ENCODE measurements at places on chromosomes 4 and X. TPM values are rescaled to one million over a fixed set of nuclear protein-coding genes. Genes with fewer than 3 reads are reported as not detected.

DNA sequence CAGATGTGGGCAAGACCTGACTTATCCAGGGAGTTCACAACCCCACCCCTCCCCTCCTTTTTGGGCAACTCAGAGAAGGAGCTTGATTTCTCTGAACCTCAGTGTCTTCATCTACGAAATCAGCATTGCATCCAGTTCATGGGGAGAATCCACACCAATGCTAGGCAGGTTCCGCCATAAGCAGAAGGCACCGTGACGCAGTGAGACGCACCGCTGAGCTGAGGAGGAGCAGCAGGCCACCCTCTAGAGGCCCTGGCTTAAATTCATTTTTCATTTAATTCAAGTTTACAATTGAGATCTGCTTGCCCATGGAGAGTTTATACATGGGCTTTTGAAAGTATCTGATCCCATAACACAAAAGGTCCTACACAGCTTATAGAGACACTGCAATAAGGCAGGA is 55.7 kb downstream of the CPZ start:
- H3K36me3 ChIP-seq: no peaks in the 10 kb centered on the region
- H3K4me1 ChIP-seq: no peaks in the 10 kb centered on the region
- no peaks in the 10 kb centered on the region for H3K27me3 ChIP-seq
- H3K4me3 ChIP-seq: no peak overlapping the region

DNA sequence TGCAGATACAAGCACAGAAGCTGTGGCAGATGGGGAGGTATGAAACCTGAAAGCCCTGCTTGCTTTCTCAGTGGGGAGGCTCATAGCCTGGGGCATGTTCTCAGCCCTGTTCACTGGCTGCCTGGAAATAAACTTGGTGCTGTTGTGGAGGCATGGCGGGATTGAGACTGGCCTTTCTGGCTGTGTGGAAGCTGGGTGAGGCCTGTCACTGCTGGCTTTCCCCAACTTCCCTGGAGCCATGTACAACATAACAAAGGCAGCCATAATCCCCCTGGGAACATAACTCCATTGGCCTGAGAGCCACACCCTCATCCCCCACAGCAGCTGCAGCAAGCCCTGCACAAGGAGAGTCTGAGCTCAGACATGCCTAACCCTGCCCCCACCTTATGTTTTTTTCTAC is 237.7 kb upstream of the TLL1 start:
- H3K4me3 ChIP-seq: no peak overlapping the region
- no peaks in the 10 kb centered on the region for H3K27me3 ChIP-seq
- H3K4me1 ChIP-seq: peaks cover 8% of the 10 kb centered on the region
- no peak for DNase-seq
- H3K36me3 ChIP-seq: no peaks in the 10 kb centered on the region

DNA sequence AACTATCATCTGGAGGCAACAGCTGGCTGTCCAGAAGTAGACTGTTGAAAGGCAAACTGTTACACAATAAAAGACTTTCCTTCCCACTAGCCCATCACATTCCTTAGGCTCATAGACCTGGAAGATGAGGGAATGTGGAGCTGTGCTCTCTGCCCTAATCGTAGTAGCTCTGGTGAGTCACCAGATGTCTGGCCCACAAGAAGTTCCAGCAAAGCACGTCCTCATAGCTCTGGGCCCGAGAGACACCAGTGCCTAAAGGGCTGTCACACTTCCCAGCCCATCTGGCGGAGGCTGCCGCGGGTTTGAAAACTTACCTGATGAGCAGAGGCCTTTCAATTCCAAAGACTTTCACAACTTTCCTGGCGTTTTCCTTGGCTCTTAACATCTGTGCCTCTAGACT is 81.7 kb upstream of the STOX2 start:
- no peaks in the 10 kb centered on the region for H3K36me3 ChIP-seq
- H3K27me3 ChIP-seq: no peaks in the 10 kb centered on the region
- H3K4me1 ChIP-seq: no peaks in the 10 kb centered on the region
- no peak overlapping the region for H3K27ac ChIP-seq
- H3K4me3 ChIP-seq: no peak overlapping the region
- DNase-seq: peak; percentile 79

- H3K36me3 ChIP-seq: no peaks in the 10 kb centered on the region
- H3K4me3 ChIP-seq: no peak overlapping the region
Measured at GRCh38 chr4:19026281-19026680, 1004.7 kb upstream of the LCORL start.

DNA sequence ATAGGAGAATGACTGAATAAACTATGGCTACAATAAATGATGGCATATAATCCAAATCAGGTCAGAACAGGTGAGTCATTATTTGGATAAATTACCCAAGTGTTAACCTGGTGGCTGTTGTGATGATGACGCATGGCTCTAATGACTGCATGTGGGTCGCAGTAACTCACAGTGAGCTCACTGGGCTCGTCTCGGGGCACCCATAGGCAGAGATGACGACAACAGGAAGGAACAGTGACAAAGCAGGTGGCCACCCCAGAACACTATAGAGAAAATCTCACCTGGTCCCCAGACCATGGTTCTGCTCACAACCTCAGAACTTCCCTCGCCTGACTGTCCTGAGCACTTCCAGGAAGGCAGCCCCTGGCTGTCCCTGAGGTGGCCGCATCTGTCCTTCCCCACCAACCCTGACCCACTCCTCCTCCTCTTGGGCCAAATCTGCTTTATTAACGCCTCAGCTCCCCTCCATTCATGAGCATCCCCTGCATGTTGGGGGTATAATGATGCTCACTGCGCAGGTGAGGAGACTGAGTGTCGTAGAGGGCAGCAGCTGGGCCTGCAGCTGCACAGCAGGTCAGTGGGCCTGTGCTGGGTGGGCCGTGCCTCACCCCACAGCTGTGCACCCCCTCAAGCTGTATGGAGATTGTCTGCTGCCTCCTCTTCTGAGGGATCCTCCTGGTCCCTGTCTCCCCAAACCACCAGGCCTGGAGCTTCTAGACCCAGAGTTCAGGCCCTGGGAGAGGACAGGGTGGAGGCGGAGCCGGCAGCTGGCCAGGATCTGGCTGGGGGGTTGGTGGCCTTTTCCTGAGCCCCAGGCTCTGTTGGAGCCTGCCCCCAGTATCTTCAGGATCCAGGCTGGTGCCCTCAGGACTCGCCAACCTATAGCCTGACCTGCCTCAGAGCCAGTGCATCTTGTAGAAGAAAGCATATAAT is 30.9 kb upstream of the FAM156A start:
- H3K27me3 ChIP-seq: no peaks in the 10 kb centered on the region
- H3K4me1 ChIP-seq: no peaks in the 10 kb centered on the region
- peak overlapping the region; percentile 46 for H3K27ac ChIP-seq
- no peaks in the 10 kb centered on the region for H3K36me3 ChIP-seq
- peak; percentile 38 for DNase-seq

- H3K27ac ChIP-seq: no peak overlapping the region
- no peak for DNase-seq
- H3K4me1 ChIP-seq: no peaks in the 10 kb centered on the region
- H3K4me3 ChIP-seq: no peak overlapping the region
- H3K27me3 ChIP-seq: no peaks in the 10 kb centered on the region
Measured at GRCh38 chr4:153750197-153750817, 9.5 kb downstream of the RNF175 start.

- peaks cover 7% of the 10 kb centered on the region for H3K36me3 ChIP-seq
- no peaks in the 10 kb centered on the region for H3K27me3 ChIP-seq
- no peak overlapping the region for H3K27ac ChIP-seq
- H3K4me1 ChIP-seq: no peaks in the 10 kb centered on the region
Measured at GRCh38 chr4:145635117-145635516, 15.9 kb downstream of the MMAA start.

- no peak overlapping the region for H3K4me3 ChIP-seq
- H3K36me3 ChIP-seq: no peaks in the 10 kb centered on the region
- no peaks in the 10 kb centered on the region for H3K4me1 ChIP-seq
- no peak for DNase-seq
- no peaks in the 10 kb centered on the region for H3K27me3 ChIP-seq
Measured at GRCh38 chrX:94454606-94455005, 780.6 kb downstream of the FAM133A start.

DNA sequence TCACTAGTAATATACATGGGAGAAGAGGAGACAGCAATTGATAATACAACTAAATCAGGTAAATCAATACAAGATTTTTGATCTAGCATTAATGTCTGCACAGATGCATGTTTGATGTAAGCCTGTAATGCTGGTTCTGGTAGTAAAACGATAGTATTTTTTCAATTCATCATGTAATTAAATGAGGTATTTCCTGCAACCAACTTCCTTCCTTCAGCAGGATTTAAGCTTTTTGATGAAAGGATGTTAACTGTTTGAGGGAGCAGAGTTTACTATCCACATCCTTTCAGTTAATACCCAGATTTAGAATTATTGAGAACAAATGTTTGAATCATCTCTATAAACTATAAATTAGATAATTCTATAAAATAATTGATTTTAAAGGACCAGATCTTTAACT is 31.4 kb upstream of the NFKB1 start:
- H3K4me3 ChIP-seq: no peak overlapping the region
- DNase-seq: no peak
- H3K4me1 ChIP-seq: no peaks in the 10 kb centered on the region

- no peaks in the 10 kb centered on the region for H3K4me1 ChIP-seq
- H3K27ac ChIP-seq: no peak overlapping the region
Measured at GRCh38 chrX:50442426-50443116, 28.1 kb downstream of the DGKK start.

DNA sequence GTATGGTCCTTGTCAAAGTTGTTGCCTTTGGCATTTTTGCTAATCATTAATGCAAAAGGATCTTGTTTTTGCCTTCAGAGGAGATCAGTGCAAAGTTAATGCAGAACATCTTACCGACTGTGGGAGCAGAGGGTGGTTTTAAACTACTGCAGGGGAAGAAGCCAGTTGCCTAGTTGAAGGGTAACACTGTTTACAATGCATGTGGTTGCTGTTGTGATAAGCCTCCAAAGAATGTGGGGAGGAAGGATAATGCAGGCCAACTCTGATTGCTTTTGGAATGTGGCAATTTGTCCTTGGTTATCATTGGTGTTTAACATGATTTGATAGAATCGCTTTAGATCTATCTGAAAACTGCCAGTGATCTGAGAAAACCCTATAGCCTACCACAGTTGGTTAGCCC is 204.3 kb upstream of the TLL1 start:
- DNase-seq: no peak
- H3K36me3 ChIP-seq: no peaks in the 10 kb centered on the region

DNA sequence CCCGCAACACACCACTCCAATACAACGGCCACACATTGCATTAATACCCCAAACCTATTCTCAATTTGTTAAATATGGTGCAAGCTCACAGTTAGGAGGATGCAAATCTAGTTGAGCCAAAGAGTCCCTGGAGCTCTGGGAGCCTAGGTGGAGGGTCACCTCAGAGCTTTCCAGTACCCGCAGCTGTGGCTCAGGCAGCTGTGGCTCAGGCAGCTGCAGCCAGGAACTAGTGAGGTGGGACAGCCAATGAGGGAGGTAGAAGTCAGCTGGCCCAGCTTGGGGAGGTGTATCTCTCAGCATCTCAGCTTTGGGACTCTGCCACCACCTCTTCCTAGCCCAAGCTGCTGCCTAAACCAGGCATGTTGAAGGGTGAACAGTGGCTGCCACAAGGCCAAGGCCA is 36.7 kb upstream of the ARHGAP6 start:
- no peak overlapping the region for H3K27ac ChIP-seq
- no peaks in the 10 kb centered on the region for H3K36me3 ChIP-seq
- no peak overlapping the region for H3K4me3 ChIP-seq
- H3K27me3 ChIP-seq: no peaks in the 10 kb centered on the region

DNA sequence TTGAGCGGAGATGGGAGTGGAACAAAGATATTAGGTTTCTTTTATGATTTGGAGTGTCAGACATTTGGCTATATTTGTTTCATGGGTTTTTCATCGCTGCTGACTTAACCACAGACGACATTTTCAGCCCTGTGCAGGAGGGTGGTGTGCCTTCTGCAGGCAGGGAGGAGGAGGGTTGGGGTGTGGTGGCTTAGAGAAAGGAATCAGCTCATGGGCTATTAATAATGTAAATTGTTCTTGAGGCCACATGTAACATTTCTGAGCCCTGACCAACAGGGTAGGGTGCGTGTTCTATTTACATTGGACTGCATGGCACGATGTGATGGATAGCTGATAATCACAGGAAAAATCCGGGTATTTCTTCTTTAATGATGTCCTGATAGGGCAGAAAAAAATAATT is 67.6 kb downstream of the POLA1 start:
- H3K27me3 ChIP-seq: no peaks in the 10 kb centered on the region
- DNase-seq: no peak
- no peak overlapping the region for H3K27ac ChIP-seq

DNA sequence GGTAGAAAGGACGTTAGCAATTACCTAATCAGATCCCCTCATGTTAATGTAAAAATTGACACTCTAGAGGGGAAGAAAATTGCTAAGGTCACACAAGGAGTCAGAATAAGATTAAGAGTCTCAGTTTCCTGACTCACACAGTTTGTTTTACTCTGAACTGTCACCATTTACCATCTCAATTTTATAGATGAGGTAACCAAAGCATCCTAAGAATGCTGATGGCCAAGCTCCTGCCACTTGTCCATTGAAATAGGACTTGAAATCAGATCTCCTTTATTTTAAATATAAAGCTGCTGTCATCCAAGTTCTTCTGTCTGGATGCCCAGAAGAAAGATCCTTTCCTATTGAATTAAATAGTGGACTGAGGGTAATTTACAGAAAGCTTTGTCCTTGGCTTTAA is 114.8 kb upstream of the VAMP7 start:
- no peaks in the 10 kb centered on the region for H3K27me3 ChIP-seq
- no peaks in the 10 kb centered on the region for H3K4me1 ChIP-seq
- no peak for DNase-seq
- H3K27ac ChIP-seq: peak overlapping the region; percentile 72
- H3K36me3 ChIP-seq: no peaks in the 10 kb centered on the region
- no peak overlapping the region for H3K4me3 ChIP-seq

DNA sequence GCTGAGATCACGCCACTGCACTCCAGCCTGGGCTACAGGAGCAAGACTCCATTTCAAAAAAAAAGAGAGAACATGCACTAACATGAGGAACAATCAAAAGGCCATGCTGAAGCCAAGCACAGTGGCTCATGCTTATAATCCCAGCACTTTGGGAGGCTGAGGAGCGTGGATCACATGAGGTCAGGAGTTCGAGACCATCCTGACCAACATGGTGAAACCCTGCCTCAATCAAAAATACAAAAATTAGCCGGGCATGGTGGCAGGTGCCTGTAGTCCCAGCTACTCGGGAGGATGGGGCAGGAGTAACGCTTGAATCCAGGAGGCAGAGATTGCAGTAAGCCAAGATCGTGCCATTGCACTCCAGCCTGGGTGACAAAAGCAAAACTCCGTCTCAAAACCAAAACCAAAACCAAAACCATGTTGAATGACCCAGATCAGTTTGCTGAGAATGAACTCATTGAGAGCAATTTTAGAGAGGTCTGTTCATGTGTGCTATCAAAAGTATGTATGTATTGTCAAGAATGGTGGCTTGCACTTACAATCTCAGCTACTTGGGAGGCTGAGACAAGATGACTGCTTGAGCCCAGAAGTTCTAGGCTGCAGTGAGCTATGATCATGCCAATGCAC is 44.8 kb downstream of the PDS5A start:
- H3K4me1 ChIP-seq: peaks cover 16% of the 10 kb centered on the region
- no peak overlapping the region for H3K4me3 ChIP-seq
- H3K27ac ChIP-seq: no peak overlapping the region
- no peak for DNase-seq
- H3K36me3 ChIP-seq: no peaks in the 10 kb centered on the region

HSFX3 gene
- not detected for total RNA-seq

CLNK gene
- not detected for total RNA-seq

FGB gene
- not detected for total RNA-seq

PLXNB3 gene
- total RNA-seq: 5.6 TPM

TMEM144 gene
- total RNA-seq: 7.1 TPM

TMSB15A gene
- total RNA-seq: 1.5 TPM

TCEAL6 gene
- total RNA-seq: not detected

TMEM192 gene
- 13.6 TPM for total RNA-seq

GIMD1 gene
- not detected for total RNA-seq

DMP1 gene
- total RNA-seq: not detected

MAGEC3 gene
- not detected for total RNA-seq
